ENCODE measurements at places on chromosomes 12 and 14. TPM values are rescaled to one million over a fixed set of nuclear protein-coding genes. Genes with fewer than 3 reads are reported as not detected.

DNA sequence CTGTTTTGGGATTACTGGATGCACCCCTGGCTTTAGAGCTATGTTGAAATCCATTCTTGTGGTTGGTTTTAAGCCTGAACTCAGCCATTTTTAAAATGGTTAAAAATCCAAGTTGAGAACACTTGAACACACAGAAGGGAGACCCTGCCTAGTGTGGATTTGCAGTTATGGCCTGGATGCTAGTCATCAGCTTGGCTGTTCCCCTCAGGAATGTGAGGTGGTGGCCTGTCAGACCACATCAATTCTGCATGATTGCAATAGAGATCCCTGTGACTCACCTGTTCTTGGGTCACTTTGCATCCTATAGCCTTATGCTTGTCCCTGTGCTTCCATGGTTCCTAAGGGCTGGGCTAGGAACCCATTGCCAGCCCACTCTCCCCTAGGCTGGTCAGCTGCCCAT, 454.1 kb downstream of the ATP23 start:
- no peak for DNase-seq

The TMEM30B gene
- total RNA-seq = not detected

DNA sequence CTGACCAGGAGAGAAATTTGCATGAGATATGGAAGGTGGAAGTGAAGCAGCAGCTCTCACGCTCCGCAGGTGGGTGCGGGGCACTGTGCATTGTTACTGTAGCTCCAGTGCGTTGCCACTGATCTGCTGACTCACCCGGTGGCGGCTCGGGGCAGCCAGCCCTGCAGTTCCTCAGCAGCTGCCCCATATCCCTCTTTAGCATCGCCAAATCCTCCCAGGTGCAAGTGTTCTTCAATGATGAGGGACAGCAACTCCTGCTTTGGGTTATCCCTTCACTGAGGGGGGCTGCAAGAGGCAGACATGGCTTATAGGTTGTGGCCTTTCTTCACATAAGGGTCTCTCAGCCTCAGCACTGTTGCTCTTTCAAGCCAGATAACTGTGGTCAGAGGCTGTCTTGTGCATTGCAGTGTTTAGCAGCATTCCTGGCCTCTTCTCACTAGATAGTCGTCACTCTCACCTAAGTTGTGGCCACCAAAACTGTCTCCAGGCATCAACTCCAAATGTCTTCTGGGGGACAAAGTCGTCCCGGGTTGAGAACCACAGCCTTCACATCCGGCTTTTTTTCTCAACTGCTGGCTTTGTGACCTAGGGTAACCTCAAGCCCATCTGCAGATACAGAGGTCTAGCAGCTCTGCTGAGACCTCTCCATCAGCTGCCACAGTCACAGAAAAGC, 180.8 kb downstream of the EFCAB11 start:
- peak; percentile 62 for DNase-seq

GRCh38 chr12:100266585-100266834, 369 bp downstream of the DEPDC4 start:
- DNase-seq = no peak

Measured in MG63 (cell line).